ENCODE measurements at places on chromosomes 1 and 21.

DNA sequence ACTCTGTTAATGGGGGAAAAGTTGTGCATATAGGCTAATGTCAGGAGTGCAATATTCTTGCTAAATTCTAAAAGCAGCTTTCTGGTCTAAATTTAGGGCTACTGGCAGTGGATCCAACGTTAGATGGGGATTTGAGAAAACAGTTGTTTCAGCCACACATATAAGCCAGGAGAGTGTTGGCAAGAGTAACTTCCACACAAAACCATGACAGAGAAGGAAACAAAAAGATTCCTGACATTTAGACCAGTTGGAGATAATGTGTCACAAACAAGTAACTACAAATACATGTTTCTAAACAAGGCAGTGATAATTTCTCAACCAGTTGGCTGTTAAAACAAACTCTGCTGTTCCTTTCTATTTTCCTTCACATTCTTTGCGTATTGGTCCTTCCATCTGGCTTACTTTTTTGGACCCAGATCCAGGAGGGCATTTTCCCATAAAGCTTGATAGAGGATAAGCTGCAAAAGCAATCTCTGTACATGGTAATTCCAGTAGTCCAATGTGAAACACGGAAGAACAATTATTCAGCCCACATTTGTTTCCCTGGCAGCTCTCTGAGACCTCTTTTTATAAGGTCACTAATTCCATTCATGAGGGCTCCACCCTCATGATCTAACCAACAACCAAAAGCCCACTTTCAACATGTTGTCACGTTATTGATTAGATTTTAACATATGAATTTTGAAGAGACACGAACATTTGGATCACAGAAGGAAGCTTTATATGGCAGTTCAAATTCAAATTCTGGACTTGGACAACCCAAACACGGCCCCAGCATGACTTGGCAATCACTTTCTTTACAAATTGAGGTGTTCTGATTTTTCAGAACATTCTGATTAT, 1888.6 kb downstream of the MRPL39 start:
- no peak for DNase-seq

GRCh38 chr21:28253338-28253737, 739.3 kb downstream of the LTN1 start:
- DNase-seq, result no peak

DNA sequence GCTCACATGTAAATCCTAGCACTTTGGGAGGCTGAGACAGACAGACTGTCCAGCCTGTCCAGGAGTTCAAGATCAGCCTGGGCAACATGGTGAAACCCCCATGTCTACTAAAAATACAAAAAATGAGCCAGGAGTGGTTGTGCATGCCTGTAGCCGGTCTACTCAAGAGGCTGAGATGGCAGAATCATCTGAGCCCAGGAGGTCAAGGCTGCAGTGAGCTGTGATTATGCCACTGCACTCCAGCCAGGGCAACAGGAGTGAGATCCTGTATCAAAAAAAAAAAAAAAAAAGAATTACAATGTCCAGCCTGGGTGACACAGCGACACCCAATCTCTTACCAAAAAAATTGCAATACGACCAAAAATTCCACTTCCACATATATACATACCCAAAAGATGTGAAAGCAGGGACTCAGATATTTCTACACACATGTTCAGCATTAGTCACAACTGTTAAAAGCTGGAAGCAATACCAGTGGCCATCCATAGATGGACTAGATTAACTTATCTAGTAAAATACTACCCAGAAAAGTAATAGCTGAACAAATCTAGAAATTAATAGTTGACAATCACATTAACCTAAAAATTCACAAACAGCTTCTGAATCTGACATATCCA, 49.2 kb downstream of the ASH1L start:
- no peak for DNase-seq

DNA sequence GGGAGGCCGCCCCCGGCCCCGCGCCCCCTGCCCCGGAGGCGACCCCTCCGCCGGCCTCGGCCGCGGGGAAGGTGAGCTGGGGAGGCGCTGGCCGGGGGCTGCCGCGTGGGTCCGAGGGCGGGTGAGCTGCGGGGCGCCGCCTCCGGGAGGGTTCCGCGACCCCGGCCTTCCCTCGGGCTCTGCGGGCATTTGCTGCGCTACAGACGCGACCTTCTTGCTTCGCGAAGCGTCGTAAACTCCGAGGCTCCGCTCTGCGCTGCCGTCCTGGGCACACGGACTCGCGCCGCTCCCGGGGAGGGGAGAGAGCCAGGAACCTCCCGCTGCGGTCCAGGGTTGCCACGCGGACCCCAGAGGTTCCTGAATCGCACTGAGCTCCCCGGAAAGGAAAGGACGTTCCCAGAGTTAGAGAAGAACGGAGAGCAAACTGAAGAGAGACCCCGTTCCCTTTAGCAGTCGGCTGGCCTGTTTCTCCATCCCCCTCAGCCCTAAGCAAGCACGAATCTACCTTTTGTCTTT, 345 bp downstream of the SLX9 start:
- DNase-seq, result no peak

DNA sequence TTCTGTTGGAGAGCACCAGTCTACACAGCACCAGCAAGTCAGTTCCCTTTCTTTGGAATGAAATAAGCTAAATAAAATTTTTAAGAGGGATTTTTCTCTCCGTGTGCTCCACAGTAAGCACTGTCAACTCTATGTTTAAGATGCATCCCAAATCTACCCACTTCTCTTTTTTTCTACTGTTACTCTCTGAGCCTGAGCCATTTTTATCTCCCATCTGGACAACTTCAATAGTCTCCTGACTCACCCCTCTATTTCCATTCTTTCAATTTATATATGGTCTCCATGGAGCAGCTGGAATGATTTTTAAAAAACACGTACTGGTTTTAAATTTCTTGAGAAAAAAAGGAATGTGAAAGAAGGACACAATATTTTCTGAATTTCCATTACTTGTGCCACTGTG, 24.7 kb upstream of the CCT8 start:
- no peak for DNase-seq

GRCh38 chr1:153310526-153310925, 2.2 kb downstream of the PGLYRP3 start:
- no peak for DNase-seq

Data from stimulated activated CD4-positive, alpha-beta T cell treated with anti-CD3 and anti-CD28 coated beads, Interleukin-4, amount 100 ng/mL, for 1 hour (primary cell).